Osteocyte (in vitro differentiated cells): ENCODE measurements at places on chromosomes 7 and 10. TPM values are rescaled to one million over a fixed set of nuclear protein-coding genes. Genes with fewer than 3 reads are reported as not detected.

GRCh38 chr10:127884501-127884900 is 8.2 kb downstream of the CLRN3 start:
- DNase-seq = peak; percentile 56

DNA sequence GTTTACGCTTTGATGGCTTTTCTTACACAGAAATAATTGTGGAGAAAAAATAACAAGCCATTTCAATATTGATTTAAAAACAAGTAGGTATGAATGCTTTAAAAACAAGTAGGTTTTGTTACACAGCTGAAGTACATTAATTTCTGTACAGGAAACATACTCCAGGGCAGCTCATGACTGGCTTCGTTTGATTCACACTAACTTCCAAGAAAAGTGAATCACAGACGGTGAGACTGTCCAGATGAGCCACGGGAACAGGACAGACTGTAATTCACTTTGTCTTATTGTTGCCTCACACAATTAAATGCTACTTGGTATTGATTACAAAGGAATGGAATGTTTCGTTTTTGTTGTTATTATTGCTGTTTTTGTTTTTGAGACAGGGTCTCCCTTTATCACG is 26.6 kb upstream of the SNX10 start:
- DNase-seq = no peak

- DNase-seq = no peak
Observed at GRCh38 chr10:80444646-80445319, 9.3 kb upstream of the TSPAN14 start.

- no peak for DNase-seq
Observed at GRCh38 chr7:149690688-149691446, 82.5 kb downstream of the ZNF467 start.

Gene EN2
- total RNA-seq = 3.3 and 3.4 TPM in 2 replicates

DNA sequence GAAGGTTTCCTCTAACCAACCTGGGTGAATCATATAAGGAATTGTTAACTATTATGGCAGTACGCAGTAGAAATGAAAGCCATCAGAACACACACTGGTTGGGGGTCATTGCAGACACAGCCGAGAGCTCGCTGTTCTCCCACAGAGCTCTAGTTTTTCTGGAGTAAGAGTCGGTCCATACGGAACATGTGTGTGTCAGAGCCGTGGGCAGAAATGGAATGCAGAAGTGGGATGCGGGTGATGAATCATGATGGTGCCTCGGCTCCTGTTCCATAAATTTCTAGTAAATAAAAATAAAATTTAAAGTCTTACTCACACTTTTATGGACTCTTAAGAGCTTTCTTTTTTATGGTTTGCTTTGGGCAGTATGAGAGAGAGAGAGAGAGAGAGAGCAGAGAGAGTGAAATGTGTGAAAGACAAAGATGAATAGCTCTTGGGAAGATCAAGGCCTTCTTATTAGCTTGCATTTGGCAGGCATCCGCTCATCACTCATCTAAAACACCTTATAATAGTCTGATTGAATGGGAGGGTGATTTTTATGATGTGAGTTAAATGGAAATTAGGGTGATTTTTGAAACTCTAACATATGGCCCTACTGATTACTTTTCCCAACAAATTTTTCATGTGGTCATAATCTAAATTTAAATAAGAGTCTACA is 98.8 kb upstream of the PFKP start:
- no peak for DNase-seq

DNA sequence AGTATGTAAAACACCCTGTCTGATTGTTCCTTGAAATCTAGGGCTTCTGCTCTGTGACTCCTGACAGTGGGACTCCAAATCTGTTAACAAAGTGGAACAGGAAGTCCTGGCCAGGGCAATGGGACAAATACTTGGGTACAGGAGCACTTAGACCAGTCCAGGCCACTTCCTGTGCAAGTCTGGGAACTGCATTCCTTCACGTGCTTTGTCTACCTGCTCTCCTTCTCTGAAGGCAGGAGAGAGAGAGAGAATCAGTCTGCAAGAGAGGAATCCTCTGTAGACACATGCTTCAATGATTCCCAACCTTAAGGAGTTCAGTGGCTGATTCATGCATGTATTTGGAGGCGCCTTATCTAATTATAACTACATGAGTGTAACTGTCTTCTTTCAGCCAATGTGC is 530.2 kb downstream of the GATA3 start:
- DNase-seq = no peak

DNA sequence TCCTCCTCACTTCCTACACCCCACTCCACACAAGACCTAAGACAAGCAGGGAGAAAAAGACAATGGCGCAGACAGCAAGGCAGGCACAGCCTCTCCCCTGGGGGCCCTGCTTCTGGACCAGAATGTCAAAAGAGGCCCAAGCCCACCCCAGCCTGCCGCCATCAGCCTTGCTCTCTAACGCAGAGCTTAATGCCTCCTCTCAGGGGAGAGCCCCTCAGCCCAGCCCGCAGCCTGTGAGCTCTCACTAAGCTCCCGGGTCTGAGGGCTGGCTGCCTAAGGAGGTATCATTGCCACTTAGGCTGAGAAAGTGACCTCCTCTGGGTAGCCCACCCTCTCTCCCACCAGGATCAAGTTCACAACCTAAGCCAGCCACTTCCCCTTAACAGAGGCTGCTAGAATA is 16.7 kb downstream of the SLIT1 start:
- DNase-seq = no peak

Gene MOGAT3
- not detected in 2 replicates for total RNA-seq
